ENCODE measurements at places on chromosomes 3 and 15.
A peak's percentile ranks its signal among the peaks of the same experiment; 100 is the strongest.

GRCh38 chr3:62277450-62277849 is 95.9 kb downstream of the FEZF2 start:
- no peak for DNase-seq

GRCh38 chr15:100879464-100880138 is at the start of gene ALDH1A3:
Gene ALDH1A3 (plus strand): TSS chr15:100879831. CDS start chr15:100879908, 77 bp downstream.
- DNase-seq = no peak

DNA sequence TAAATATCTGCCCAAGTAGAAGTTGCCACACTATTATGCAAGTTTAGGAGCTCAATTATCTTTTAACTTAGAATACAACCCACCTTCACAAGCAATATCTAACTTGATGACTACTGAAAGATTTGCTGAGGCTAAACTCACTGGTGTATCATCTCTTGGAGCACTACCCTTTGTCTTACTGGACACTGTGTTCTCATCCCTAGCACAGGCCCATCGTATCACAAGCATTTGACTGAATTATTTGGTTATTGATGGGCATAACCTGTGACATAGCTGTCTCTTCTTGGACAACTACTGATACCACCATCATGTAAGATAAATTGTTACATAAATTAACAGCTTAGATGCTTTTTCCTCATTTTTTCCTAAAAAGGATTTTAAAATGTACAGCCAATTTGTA is 216.2 kb upstream of the THBS1 start:
- no peak for DNase-seq

DNA sequence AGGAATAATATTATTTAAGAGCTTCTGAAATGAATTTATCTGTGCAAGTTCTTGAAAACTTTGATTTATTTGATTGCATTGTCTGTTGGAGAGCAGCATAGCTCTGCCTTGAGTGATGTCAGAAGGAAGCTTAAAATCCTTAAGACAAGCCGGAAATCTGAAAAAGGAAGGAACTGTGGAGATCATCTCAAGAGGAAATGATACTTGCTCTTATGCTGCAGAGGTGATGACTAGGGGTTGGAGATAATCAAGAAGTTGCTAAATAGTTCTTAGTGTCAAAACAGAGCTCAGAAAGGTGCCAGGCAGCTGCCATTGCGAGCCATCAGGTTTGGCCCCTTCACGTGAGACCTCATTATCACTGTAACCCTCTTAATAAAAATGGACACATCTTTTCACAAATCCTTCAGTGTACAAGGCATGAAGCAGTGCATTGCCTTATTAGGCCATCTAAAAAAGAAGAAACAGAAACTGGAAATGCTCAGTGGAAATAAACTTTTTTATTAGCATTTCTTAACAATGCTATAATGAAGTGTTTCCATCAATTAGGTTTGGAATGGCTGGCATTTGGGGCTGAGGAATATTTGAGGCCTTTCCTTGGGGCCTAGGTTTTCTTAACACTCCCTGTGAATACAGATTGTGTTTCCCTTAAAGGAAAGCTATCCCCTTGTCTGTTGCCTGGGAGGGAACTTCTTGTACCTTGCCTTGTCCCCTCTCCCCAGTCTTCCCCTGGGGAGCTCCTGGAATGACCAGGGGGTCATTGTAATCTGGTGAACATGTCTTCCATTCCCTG is 34.5 kb upstream of the VILL start:
- no peak for DNase-seq

DNA sequence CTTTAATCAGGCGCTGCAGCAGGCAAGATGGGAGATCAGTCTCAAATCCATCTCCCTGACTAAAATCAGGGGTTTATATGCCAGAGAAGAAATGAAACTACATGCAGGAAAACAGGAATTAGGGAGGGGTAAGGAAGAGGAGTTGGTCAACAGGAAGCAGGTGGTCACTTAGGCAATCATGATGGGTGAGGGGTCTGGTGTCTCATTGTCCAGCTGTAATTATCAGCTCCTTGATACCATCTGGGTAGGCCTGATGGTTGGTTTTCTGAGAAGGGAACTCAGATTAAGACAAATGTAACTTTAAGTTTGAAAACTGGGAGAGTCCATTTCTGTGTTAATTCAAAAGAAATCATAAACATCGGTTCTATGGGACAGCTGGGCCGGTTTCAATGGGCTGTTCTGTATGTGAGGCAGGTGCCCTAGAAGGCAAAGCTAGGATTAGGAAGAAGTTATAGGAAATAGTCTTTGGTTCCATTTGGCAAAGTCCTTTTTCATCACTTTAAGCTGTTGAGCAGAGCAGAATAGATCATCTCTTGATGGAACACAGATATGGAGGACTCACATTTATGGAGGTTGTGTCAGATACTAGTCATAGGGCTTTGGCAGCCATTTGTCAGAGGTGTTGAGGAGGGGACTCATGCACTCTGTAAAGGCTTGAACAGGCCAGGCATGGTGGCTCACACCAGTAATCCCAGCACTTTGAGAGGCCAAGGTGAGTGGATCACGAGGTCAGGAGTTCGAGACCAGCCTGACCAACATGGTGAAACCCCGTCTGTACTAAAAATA is 149.4 kb downstream of the VGLL4 start:
- DNase-seq = no peak

DNA sequence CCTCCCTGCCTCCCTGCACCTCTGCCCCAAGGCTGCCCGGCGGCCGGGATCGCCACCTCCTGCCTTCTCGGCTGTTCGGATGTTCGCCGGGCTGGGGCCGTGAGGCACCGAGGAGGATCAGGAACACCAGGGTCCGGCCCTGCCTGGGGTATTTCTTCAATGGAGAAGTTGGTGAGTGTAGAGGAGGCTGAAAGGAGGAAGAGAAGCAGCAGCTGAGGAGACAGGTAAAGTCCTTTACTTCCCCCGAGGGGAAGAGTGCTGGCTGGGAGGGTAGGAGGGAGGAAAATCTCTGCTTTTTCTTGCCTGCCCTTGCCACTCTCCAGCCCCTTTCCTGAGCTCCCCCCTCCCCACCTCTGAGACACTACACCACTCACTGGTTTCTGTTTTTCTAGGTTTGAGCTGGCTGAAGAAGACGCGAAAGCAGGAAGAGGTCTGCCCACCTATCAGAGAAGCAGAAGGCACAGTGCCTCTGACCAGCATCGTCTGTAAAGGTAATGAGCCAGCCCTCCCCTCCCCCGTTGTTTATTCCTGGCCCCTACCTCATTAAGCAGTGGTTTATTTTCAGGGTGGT is 519 bp downstream of the ASB7 start:
- no peak for DNase-seq

DNA sequence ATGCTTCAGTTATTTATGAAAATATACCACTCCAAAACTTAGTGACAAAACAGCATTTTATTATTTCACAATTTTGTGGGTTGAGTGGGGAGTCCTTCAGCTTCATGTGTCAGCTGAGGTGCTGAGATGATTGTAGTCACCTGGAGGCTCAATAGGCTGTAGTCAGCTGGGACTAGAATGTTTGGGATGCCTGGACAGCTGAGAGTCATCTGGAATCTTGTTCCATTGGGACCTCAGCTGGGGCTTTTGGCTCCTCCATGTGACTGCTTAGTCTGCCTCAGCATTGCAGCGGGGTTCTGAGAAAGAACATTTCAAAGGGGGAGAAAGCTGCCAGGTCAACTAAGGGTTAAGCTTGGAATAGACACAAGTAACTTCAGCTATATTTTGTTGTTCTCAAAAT is 13.4 kb downstream of the STT3B start:
- no peak for DNase-seq

- no peak for DNase-seq
These were observed 145.7 kb downstream of the PLCL2 start for GRCh38 chr3:17030438-17030837.

DNA sequence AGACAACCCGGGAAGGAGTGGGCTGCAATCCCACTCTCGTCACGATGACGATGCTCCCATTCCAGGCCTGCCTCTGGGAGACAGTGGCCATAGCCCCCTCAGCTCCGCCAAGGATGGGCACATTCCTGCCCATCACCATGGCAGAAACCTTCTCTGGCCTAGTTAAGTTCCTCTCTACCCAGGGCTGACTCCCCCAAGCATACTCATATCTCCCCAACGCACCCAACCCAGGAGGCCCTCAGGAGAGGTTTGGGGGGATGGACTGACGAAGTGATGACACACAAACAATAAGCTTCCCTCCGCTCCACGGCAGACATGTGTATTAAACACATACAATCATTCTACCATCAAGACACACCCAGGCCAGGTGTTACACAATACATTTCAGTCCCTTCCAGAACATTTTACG is 60.1 kb downstream of the VGLL4 start:
- no peak for DNase-seq

- DNase-seq = no peak
These were observed 133.8 kb downstream of the GMNC start for GRCh38 chr3:190728574-190729246.

DNA sequence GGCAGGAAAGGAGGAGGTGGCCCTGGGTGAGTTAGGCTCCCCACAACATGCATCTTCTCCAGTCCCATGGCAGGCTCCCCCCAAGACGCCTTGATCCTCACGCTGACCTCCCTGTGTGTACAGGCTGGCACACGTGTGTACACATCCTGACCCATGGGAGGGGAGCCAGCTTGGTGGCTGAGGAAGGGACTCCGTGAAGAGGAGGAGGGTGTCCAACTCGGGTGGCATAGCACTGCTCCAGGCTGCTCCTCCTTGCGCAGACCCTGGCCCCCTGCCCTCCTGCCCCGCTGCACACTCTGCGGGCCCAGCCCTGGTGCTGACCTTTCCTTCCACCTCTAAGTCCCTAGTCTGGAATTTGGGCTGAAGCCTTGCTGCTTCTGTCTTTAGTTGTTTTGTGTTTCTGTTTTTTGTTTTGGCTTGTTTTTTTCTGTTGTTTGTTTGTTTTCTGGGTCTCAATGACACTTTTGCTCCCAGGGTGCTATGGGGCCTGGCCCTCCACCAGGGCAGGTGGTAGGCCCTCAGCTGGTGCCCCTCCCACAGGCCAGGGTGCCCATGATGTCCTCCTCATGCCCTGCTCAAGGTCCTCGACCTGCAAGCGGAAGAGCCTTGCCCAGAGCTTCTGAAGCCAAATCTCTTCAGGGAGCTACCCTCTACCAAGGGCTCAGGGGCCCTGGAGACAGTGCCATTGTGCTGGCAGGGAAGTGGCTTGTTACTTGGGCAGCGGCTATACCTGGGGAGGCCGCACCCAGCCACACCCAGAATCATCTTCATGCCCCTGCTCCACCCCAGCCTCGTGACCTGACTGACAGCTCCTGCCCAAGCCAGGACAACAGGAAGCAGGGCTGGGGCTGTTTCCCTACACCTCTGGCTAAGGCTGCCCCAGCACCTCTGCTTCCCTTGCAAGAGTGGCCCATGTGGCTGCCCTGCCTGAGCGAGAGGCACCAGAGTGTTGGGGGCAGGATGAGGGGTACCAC is 5.1 kb downstream of the EPHB3 start:
- no peak for DNase-seq

DNA sequence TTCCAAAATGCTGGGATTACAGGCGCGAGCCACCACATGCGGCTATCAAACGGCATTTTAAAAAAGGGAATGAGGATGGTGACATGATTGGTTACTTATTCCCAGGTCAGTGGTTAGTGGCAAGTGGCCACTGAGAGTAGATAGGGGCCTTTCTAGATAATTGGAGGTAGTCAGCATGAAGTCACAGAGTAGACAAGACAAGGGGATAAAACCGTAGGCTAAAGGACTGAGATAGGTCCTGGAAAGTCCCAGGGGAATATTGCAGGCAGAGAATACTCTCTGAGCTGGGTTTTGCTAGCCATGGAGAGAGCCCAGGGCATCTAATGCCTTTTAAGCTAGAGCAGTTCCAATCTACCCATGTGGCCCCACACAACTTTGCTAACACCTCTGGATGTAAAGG is 52.2 kb downstream of the KCNAB1 start:
- DNase-seq = no peak

DNA sequence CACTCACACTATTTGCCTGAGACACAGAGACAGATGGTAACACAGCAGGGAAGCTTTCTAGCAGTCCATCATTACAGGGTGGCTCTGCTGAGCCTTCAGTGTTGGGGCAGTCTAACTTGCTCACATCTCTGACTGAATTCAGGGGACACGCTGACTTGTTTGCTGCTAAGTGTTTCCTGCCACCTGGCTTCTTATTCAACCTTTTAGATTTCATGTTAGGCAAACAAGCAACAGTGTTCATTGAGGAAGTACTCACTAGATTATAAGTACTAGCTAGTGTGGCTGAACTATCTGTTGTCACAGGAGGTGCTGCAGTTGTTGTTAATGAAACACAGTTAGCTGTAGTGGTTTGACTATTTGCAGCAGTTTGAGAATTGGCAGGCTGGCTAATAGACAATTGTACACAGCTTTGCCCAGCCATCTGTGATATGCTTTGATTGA is 37.3 kb downstream of the USF3 start:
- no peak for DNase-seq

DNA sequence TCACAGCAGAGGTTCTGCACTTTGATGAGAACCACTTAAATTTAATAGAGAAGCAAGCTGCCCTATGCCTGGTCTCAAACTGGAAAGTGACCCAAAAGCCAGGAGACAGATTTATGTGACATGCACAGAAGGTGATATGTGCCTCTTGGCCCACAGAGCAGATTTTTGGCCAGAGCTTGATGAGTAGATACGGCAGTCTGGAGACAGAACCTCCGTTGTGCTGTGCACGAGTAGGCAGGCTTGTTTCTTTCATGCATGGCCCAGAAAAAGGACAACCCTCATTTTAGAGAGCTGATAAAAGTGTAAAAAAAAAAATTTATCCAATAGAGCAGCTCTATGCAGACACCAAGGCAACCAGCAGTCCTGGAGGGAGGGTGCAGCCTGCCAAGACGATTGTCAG is 423.1 kb downstream of the CNTN6 start:
- DNase-seq = peak; percentile 31

DNA sequence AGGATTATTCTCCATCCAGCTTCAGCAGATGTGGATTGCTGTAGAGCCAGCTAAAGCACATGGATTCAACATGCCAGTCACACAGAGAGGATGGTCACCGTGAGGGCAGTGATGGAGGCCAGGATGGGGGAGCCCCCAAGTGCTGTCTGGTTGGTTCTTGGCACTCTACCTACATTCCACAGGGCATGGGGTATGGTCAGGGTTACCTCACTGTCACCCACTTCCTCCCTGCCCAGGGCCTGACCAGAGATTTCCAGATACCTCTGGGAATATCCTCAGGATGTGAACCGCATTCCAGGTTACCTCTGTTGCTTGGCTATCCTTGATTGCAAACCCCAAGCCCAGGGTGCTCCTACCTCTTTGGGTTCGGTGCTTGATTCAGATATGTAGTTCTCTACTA is 147.3 kb upstream of the TRIM42 start:
- no peak for DNase-seq

- peak; percentile 73 for DNase-seq
These were observed at the start of gene VGLL3 for GRCh38 chr3:86990734-86991481. Gene VGLL3 (minus strand): TSS chr3:86991149. CDS start chr3:86990743, 406 bp downstream.

GRCh38 chr3:50620820-50621219 is 3.9 kb downstream of the MAPKAPK3 start:
- no peak for DNase-seq

DNA sequence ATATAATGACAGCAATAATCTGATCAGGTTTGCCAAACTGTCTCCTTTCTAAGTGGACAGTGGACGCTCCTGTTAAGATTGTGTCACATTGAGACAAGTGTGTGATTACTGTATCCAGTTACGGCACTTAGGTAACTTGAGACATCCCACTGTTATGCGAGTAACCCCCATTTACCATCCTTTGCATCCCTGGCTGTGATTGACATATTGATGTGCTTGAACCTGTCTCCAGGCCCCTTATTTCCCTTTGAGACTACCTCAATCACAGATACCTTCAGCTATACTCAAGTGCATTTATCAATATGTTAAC is 785.2 kb downstream of the NR2F2 start:
- no peak for DNase-seq

- peak; percentile 86 for DNase-seq
These were observed 70.4 kb downstream of the TRANK1 start for GRCh38 chr3:36874424-36874823.

Measured in spinal cord (tissue), 10 donors.